ENCODE measurements at places on chromosomes 16 and 17.

GRCh38 chr17:6506679-6507231 is 49.6 kb downstream of the PITPNM3 start:
- DNase-seq: no peak

DNA sequence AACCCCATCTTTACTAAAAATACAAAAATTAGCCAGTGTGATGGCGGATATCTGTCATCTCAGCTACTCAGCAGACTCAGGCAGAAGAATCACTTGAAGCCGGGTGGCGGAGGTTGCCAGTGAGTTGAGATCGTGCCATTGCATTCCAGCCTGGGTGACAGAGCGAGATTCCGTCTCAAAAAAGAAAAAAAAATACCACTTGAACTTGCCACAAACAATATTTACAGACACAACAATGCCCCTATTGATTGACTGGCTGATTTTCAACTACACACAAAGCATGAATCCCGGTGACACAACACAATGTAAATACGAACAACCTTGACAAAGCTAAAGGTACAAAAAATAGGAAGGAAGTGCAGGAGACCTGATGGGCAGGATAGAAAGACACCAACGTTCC is 49.3 kb downstream of the NXN start:
- DNase-seq: no peak

GRCh38 chr17:2571523-2572303 is 21.7 kb upstream of the PAFAH1B1 start:
- DNase-seq: no peak

- DNase-seq: no peak
Observed at GRCh38 chr16:30064729-30065101, 845 bp upstream of the ALDOA start.

- no peak for DNase-seq
Observed at GRCh38 chr17:41012326-41013120, 3.6 kb upstream of the KRTAP3-1 start.

DNA sequence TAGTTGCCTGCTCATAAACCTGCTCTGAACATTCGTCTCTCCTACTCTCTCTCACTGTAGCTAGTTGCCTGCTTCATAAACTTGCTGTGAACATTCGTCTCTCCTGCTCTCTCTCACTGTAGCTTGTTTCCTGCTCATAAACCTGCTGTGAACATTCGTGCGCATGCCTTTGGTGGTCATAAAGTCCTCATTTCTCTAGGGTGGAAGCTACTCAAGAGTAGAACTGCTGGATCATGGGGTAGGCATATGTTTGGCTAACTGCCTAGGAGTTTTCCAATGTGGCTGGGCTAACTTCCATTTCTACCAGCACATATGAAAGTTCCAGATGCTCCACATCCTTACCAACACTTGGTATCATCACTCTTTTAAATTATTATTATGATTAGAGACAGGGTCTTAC is 174.6 kb upstream of the RPH3AL start:
- no peak for DNase-seq

DNA sequence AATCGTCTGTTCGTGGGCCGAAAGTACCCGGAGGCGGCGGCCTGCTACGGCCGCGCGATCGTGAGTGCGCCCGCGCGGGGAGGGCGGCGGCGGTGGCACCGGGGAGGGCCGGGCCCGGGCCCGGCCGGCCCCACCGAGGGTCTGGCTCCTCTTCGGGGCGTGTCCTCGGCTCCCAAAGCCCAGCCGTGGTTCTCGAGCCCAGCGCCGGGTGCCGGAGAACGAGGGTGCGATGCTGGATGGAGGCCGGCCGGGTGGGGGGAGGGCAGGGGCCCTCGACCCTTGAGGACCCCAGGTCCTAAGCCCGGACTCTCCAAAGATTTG is 375 bp downstream of the STUB1 start:
- DNase-seq: no peak
